ENCODE measurements at places on chromosomes 3 and 15. TPM values are rescaled to one million over a fixed set of nuclear protein-coding genes. Genes with fewer than 3 reads are reported as not detected.

ANKUB1 gene
- total RNA-seq = not detected

LRRC15 gene
- total RNA-seq = not detected

ZIC1 gene
- not detected for total RNA-seq

LMOD3 gene
- not detected for total RNA-seq
